ENCODE measurements at places on chromosomes 12 and 14.

- DNase-seq, result no peak
Measured at GRCh38 chr12:77847060-77847541, 16.4 kb downstream of the NAV3 start.

GRCh38 chr12:55820679-55821078, 2.8 kb downstream of the ORMDL2 start:
- no peak for DNase-seq

DNA sequence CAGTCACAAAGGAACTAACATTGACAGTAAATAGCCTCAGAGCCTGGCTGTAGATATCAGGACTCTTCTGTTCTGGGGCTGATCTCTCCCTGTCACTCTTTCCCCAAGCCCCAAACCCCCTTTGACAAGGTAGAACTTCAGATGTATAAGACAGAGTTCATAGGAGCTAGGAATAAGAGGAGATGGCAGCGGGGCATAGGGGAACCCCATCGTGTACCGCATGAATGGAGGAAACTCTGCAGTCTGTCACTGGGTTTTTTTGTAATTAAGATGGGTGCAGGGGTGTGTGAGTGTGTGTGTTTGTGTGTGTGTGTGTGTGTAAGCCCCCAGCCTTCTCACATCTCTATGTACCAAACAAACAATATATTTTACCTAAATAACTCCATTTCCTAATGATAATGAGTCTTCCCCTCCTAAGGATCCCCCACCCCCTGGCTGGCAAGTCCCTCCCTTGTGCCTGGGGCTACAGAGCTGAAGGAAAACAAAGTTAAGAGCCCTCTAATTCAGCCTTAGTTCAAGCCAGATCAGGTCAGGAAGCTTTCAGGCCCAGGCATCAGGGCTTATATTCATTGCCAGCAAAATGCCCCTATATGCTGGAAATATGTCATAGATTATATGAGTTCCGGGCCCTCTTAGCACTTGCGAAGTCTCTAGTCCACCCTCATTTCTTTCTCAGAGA, 9.1 kb upstream of the HOXC4 start:
- DNase-seq, result no peak

DNA sequence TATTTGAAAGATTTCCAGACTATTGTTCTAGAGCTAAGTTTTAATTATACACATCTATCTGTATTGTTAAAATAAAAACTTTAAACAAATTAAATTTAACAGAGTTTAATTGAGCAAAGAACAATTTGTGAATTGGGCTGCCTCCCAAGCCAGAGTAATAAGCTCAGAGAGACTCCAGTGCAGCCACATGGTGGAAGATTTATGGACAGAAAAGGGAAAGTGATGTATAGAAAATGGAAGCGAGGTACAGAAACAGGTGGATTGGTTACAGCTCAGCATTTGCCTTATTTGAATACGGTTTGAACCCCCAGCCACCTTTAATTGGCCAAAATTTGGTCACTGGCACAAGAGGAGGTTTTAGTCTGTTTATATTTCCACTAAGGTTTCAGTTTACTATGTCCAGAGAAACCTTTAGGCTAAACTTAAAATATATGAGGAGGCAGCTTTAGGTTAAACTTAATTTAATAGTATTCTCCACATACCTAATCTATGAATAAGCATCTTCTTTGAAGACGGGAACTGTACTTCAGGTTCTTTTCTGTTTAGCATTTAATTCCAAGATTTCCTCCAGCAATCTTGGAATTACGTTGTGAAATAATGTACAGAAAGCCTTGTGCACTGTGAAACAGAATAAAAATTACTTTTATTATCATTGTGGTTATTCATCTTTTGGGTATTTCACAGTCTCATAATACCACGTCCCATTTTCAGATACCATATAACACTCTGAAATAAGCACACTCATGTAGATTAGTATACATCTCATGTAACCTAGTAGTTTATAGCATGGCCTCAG, 19.4 kb downstream of the SRGAP1 start:
- no peak for DNase-seq

DNA sequence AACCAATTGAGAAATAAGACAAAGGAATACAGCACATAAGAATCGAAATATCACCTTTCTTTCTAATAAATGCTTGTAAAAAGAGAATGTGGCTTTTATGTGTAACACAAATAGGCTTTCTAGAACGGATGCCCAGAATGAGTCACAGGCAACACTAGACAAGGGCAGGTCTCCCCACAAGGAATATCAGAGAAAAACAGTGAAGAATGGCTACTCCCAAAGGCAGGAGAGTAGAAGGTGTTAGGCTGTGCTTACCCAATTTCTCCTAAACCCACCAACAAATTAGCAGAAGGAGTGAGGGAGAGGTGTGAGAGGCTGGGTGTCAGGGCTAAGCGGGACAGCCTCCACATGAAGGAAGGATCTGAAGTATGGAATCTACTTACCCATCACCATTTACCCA, 55.2 kb downstream of the GALNT4 start:
- no peak for DNase-seq

GRCh38 chr12:68240975-68241374, 12.4 kb downstream of the IL22 start:
- DNase-seq, result peak; percentile 63

GRCh38 chr12:100234591-100235304, 32.1 kb downstream of the DEPDC4 start:
- DNase-seq, result no peak

GRCh38 chr12:111699-112493, 45.3 kb downstream of the IQSEC3 start:
- DNase-seq, result no peak

DNA sequence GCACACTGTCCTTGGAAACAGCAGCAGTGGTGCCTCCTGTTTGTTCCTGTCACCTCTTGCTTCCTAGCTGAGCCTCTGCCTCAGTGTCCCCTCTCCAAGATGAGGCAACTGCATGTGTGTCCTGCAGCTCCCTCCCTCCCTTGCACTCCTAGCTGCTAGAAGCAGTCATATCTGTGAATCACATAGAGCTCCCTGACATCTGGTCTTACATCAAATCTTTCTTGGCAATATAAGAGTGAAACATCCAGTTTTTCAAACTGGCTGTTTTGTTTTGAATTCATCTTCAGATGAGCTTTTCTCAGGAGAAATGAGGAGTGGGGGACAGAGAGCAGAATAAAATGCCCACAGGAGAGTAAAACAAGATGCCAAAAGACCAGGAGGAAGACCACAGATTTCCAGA, 103.7 kb downstream of the VCPKMT start:
- DNase-seq, result no peak

DNA sequence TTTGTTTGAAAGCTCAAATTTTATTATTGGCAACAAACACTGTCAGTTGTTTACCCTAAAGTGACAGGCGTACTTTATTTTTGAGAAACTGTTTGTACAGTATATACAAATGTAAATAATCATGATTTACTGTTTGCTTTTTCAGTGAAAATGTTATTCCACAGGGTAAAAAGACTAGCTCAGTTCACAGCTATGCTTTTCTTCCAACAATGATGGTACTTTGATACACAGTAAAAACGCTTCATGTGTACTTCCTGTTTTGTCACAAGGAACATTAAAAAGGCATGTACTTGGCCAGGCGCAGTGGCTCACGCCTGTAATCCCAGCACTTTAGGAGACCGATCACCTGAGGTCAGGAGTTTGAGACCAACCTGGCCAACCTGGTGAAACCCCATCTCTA, 53.7 kb downstream of the MON2 start:
- no peak for DNase-seq

GRCh38 chr12:52872644-52873389, 24.0 kb upstream of the KRT78 start:
- no peak for DNase-seq

- DNase-seq, result no peak
Measured at GRCh38 chr12:106584104-106585064, 1.6 kb downstream of the RFX4 start.

GRCh38 chr14:62455446-62455845, 589.8 kb downstream of the KCNH5 start:
- DNase-seq, result no peak

DNA sequence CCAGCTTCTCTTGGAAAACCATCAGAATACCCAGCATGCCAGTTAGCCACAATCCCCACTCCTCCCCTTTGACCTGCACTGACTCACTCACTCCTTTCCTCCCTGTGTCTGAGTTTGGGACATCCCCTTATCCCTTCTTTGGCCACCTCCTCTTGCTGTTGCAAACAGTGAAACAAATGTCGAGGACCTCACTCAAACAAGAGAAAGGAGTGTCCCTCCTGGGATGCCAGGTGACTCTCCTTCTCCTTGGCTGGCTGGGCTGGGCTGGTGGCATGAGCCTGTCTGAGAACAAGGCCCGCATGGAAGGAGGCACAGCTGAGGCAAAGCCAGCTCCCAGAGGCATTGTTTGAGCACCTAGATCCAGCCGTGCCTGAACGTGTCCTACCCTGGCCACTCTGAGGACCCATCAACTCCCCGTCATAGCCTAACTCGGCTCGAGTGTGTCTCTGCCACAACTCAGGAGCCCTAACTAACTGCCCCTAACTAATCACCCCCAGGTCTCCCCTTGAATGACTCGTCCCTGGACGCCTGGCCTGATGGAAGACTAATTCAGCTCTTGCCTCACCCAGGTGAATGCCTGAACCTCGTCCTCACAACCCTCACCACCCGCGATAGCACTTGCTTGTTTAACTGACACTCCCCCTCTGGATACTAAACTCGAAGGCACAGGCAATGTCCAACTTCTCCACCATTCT, 43.0 kb downstream of the NCOR2 start:
- no peak for DNase-seq

- peak; percentile 13 for DNase-seq
Measured at GRCh38 chr14:95510804-95511203, 5.6 kb downstream of the SYNE3 start.

DNA sequence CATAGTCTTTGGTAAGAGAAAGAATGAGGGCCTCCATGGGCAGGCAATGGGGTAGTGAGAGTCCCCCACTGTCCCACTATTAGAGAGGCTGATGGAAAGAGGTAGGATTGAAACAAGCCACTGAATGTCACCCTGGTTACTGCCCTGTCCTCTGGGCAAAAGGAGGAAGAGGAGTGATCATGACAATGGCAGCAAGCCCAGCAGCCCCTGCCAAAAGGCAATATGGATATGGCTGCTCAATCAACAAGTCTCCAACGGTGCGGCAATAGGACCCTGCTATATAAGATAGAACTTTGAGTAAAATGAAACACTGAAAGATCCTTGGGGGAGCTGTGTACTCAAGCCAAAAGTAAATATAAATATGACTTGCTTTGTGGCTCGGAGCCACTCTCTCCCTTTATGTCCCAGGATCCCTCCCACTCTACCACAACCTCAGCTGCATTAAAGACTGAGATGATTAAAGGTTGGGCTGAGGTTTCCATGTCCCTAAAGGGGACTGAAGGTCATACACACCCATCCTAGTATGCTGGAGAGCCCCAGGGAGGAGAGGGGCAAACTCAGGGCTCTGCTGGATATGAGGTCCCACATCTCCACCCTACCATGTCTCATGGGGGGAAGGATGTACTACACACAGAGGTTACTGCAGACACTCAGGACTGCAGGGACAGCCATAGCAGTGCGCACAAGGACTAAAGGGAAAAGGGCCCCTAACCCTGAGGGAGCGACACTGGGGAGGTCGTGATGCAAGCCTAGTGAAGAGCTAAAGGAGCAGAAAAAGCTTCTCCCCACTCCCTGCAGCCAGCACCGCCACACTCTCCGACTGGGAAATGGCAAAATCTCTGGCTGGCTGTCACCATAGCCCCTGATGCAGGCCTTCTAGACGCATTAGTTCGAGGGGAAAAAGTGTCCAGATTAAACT, 5.9 kb downstream of the POMT2 start:
- DNase-seq, result no peak

DNA sequence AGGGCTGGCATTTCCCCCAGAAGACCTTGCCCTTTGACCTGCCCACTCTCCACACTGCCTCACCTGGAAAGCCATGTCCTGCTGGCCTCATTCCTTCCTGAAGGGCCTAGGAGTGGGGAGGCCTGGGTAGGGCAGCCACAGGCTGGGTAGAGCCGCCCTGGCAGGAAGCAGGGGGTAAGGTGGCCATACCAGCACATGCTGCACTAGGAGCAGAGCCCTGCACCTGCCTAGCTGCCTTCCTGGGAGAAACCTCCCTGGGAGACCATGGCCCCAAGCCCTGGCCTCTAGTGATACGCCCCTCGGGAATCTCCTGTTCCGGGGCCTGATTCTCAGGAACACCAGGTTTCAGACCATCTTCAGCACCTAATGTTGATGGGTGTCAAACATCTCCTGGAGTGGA, 65.8 kb downstream of the TSPAN11 start:
- no peak for DNase-seq

- no peak for DNase-seq
Measured at GRCh38 chr12:64578566-64578965, 31.7 kb upstream of the RASSF3 start.

DNA sequence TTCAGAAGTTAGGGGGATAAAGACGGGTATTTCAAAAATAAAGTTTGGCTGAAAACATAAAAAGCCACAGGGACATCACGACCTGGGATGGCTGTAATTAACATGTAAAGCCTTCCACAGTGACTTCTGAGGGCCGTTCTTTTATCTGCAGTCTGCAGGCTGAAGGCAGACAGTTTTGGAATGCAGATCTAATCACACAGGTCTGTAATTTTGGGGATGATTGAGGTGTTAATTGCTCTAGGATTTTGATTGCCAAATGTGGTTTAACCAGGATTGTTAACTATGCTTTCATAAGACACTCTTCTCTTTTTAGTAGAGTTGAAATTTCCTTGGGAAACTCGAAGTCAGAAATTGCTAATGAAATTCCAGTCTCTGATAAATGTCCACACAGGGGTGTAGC, 355.5 kb downstream of the ATP23 start:
- DNase-seq, result no peak

GRCh38 chr12:122852336-122853275, 17.3 kb downstream of the HIP1R start:
- no peak for DNase-seq

GRCh38 chr14:104553166-104554087, 26.1 kb upstream of the C14orf180 start:
- no peak for DNase-seq

GRCh38 chr12:86713121-86713520, 456.9 kb upstream of the MGAT4C start:
- no peak for DNase-seq

GRCh38 chr12:110307372-110307771, 26.3 kb downstream of the ATP2A2 start:
- DNase-seq, result no peak

Data from activated T-cell treated with anti-CD3 and anti-CD28 coated beads, Interleukin-2, amount 50 U/mL, for 24 hours (primary cell).